Effector memory CD4-positive, alpha-beta T cell (primary cell): ENCODE measurements at places on chromosomes 5 and 9.

GRCh38 chr9:128733256-128733655 is 9.3 kb upstream of the ZDHHC12 start:
- DNase-seq: no peak

DNA sequence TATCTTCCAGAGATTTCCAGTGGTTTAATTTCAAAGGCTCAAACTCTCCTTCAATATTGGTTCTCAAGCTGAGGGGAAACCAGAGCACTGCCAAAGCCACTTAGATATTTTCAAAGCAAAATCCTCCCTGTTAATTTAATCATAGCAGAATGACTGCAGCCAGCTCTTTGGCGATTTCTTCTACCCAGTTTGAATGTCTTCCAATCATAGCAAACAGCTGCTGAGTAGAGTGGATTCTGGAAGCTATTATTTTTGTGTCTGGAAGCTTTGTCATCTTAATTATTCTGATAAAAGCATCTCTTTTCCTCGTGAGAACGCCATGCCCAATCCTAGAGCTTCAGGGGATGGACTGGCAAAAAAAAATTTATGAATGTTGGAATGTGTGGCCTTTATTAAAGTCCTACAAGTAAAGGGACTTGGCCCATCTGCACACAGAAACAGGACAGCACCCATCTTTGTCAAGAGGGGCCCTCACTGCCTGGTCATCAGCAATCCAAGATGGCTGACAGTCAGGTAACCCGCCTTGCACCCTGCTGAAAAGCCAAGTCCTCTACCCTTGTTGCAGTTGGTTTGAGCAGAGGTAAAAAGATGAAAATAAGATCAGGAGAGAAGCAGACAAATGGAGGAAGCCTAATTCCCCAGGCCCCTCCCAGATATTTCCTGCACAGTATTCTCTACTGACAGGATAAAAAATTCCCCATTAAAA is 125.1 kb downstream of the SUSD1 start:
- no peak for DNase-seq

DNA sequence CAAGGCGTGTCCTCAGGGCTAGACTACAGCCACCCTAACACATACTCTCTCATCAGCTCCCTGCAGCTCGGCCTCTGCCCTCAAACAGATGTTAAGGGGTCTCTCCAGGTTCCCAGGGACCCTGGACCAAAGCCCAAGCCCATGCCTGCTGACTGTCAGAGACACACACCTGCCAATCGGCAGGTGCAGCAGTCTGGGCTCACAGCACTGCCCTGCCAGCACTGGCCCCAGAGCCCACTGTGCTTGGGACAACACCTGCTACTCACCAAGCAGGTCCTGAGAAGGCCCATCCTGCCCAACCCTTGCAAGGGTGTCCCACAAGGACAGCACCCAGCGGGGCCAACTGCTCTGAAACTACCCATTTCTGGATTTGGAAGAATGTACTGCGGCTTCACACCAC is 20.2 kb upstream of the ZDHHC11 start:
- DNase-seq: no peak

DNA sequence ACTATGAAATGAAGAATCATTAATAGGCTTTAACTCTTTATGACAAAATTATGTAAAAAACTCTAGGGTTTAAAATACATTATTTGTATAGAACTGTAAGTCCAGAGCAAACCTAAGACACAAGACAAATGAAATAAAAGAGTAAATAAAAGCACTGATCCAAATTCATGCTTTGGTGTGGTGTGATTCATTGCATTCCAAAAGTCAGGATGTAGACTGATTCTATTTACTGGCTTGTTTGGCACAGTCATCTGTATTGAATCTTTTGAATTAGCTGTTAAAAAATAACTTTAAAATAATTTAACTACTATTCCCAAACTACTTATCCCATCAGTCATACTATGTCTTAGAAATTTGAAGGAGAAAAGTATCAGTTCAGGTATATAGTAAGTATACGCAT is 31.1 kb downstream of the IL4 start:
- DNase-seq: no peak

DNA sequence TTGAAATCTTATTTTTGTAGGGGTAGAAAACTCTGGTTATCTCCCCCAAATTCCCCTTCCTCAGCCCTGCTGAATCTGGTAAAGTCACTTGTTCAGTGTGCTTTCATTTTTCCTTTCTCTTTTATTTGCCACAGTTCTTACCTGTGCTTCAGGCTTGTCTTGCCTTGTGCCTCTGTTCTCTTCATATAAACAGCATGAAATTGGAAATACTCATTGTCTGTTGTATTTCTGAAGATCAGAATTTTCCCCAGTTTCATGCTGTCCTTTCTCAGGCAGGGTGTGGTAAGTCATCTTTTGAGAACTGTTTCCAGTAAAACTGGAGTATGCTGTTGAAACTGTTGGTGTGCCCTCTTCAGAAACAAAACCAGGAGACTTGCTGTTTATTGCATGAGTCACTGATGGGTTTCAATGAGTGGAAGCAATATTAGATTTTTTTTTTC is 7.0 kb downstream of the PAM start:
- no peak for DNase-seq

DNA sequence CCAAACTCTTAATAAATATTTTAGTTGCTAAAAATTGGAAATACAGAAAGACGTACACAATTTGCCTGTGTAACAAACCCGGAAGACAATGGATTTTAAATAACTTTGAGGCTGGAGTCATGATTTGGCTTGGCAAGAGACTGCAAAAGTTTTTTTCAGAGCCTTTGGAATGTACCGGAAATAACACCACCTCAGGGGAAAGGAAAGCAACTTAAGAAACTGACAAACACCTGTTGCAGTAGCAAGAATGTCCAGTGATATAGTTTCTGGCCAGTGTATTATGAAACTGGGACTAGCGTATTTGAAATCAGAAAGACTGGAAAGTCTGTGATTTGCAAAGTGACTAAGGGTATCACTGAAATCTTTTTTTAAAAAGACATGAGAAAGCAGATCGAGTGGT is 842 bp downstream of the MUSK start:
- DNase-seq: no peak

DNA sequence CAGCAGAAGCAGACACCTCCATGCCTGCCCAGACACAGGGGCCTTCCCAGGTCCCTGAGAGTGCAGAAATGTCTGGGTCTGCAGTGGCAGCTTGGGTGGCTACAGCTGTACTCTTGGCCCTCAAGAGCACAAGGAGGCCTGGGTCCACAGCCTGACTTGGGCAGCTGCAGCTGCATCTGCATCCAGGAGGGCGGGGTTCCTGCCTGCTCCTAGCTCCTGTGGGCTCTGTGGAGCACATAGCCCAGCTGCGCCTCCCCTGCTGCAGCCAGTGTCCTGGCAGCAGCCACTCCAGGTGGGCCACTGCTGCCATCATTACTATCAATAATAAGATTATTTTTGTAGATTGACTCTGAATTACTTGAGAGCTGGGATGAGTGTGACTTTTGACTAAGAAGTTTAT is 162.0 kb upstream of the PTCH1 start:
- DNase-seq: no peak

- no peak for DNase-seq
Measured at GRCh38 chr5:73921741-73922140, 295.7 kb downstream of the ARHGEF28 start.

DNA sequence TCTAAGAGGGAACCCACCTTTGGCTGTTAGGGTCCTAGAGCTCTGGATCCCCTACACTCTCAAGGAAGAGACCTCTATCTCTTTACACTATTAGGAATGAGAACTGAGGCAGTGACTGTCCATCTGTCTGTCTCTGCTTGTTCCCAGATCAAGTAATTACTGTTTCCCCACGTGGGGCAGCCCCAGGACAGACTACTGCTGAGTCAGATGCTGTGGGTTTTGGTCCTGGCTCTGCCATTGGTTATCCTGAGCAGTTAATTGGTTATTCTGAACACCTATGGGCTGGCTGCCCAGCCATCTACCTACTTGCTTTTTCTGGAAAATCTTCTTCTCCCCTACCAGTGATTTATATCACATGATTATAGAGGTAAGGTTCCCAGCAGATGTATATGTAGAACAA is 33.3 kb downstream of the FBXO10 start:
- no peak for DNase-seq

- no peak for DNase-seq
Measured at GRCh38 chr5:32733590-32734340, 22.6 kb downstream of the NPR3 start.

- DNase-seq: no peak
Measured at GRCh38 chr5:158701406-158702177, 398.1 kb downstream of the EBF1 start.

DNA sequence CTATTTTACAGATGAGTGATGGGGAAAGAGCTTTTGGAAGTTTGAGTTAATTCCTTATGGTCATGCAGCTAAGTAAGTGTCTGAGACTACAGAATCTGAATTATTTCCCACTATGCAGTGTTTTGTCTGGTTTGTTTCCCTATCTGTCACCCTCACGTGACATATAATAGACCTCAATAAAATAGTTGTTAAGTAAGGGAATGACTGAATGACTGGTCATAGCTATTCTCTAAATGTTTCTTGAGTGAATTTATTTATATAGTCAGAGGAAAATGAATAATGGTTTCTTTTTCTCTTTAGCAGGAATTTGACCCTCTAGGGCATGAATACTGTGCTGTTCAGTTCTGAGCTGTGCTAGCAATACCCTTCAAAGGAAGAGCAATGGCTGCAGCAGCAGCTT is 10.3 kb downstream of the TRIM32 start:
- DNase-seq: no peak

DNA sequence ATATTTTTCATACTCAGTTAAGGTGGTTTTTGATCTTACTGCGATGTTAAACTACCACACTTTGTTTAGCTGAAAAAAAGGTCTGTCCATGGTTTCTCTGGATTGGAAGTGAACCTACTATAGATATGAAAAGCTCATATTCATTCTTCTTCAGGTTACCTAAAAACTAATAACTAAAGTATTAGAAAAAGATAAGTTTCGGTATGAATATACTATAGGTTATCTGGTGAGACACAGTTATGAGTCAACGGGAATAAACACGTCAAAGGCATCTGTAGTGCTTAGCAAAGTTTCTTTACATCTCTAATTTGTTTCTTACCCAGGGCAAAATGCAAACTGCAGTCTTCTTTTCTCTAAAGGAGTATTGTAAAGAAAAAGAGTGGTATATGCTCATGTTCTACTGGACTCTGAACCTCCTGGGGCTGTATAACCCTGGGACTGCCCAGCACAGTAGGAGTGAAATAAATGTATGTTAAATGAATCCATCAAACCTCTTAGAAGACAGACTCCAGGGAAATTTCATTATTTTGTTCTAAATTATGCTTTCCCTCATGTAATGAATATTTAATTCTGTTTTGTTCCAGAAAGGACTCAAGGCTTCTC is 521.9 kb downstream of the PDE4D start:
- DNase-seq: no peak

- DNase-seq: no peak
Measured at GRCh38 chr9:20325008-20325407, 297.3 kb downstream of the MLLT3 start.

DNA sequence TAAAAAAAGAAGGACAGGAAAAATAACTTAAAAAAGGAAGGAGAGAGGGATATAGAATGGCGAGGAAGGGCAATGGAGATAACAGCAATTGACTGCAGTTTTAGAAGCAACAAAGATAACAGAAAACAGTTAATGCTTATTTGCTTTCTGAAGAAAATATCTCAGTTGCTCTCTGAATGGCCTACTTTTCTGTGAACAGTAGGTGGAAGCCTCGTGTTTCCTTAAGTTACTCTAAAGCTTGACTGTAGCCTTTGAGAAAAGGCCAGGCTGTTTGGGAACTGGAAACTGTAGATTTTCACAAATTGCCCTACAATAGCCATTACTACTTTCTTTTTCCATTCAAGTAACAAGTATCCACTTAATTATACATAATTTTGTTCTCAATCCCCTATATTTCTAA is 404.5 kb downstream of the YTHDC2 start:
- no peak for DNase-seq

GRCh38 chr9:4939118-4939561 is 45.9 kb upstream of the JAK2 start:
- DNase-seq: no peak

DNA sequence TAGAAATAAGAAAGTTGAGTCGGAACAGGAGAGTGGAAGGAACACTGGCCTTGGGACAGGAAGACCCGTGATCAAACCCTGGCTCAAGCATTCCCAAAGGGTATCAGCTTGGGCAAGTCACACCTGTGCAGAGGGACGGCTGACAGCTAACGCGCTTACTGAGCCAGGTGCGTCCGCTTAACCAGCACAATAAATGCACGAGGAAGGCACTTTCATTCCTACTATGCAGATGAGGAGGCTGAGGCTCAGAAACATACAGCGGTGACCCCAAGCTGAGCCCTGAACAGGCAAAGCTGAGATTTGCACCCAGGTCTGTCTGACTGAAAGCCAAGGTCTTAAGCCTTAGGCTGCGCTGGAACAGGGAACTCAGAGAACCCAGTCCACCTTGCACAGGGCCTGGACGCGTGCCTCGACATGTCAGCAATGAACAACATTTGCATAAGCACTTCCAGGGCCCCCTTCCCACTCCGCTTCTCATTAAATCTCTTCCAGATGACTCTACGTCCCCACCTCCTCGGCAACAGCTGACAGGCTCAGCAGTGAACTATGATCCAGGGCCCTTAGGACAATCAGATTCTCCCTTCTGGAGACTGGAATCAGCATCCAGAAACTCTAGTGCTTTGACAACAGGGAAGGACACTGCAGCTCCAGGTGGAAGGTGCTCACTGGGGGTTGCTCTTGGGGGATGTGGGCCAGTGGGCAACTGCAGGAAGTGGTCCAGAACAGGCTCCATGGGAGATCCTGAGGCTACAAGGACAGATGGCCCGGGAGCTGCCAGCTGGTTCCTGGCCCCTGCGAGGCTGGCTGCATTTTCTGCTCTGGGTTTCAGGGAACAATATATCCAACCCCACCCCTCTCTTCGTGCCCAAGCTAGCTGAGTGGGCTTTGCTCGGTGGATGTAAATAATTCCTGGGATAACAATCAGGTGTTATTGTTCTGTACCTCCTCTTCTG is 35.2 kb downstream of the SH3PXD2B start:
- no peak for DNase-seq

- DNase-seq: no peak
Measured at GRCh38 chr5:119743927-119744326, 114.6 kb downstream of the FAM170A start.

- no peak for DNase-seq
Measured at GRCh38 chr5:3303777-3304176, 291.9 kb upstream of the IRX1 start.
